ENCODE measurements at places on chromosomes 11 and 22. TPM values are rescaled to one million over a fixed set of nuclear protein-coding genes. Genes with fewer than 3 reads are reported as not detected.

Gene PAMR1
- polyA plus RNA-seq = 215 TPM

Gene MUC5AC
- under 0.01 TPM for polyA plus RNA-seq

Gene SF1
- 55.9 TPM for polyA plus RNA-seq

Gene MS4A15
- not detected for polyA plus RNA-seq

Gene THRSP
- not detected for polyA plus RNA-seq

Gene HBG1
- polyA plus RNA-seq = 0.45 TPM

Gene SLC22A25
- not detected for polyA plus RNA-seq

Gene OSBP
- 28.4 TPM for polyA plus RNA-seq

Gene RIBC2
- 0.31 TPM for polyA plus RNA-seq

Gene DDX25
- not detected for polyA plus RNA-seq

Gene APOBEC3G
- polyA plus RNA-seq = 11.0 TPM

Gene SLC22A9
- polyA plus RNA-seq = not detected

Gene BRSK2
- polyA plus RNA-seq = 0.12 TPM

Gene RRP8
- polyA plus RNA-seq = 16.3 TPM

Gene TMEM86A
- polyA plus RNA-seq = 0.47 TPM

Gene CYP2D6
- polyA plus RNA-seq = 0.15 TPM

Gene MOGAT2
- polyA plus RNA-seq = not detected

Gene ELF5
- polyA plus RNA-seq = not detected

Gene IL10RA
- polyA plus RNA-seq = not detected

Gene MMP13
- polyA plus RNA-seq = not detected

Gene APOL4
- 0.21 TPM for polyA plus RNA-seq

Gene RNF215
- 11.4 TPM for polyA plus RNA-seq

Data from AG04450 (cell line).